ENCODE measurements at places on chromosomes 6 and 20.

DNA sequence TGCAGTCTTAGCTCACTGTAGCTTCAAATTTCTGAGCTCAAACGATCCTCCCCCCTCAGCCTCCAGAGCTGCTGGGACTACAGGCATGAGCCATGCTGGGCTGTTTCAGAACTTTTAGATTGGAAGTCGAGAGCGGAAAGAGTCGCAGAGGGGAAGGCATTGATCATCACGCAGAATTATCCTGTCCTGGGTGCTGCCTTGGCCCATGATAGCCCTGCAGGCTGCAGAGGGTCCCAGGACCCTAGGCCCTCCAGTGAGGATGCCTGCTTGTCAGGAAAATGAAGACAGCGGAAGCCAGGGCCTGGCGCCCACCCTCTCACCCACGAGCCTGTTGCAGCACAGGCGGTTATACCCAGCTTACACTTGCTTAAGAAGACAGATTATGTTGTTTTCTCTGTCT, 9.1 kb downstream of the TMEM181 start:
- no peak for DNase-seq

- DNase-seq = no peak
These were observed 447.7 kb upstream of the CDH4 start for GRCh38 chr20:60804240-60804917.

GRCh38 chr6:41504466-41505121, 41.6 kb upstream of the FOXP4 start:
- no peak for DNase-seq

GRCh38 chr20:9912290-9912689, 73.4 kb upstream of the PAK5 start:
- DNase-seq = no peak

DNA sequence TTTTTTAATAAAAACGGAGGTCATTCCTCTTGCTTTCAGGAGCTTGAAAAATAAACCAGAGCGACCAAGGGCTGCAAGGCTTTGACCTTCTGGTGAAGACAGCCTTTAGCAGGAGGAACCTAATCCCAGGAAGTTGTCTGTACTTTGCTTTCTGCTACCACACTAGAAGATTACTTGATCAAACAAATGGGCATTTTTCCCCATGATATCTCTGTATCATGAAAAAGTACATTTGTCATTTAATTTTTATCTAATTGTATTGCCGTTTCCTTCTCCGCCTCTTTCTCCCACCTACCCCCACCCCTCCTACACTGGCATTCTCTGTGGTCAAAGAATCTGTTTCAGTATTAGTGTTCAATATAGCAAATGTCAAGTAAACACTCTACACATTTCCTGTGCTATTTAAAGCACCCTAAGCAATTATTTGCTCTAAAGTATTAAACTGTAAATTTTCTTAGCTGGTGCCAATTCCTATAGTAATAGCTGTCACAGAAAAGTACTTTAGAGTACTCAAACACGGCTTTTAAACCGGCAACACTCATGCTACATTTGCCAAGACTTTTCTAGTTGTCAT, 29.7 kb downstream of the ATXN1 start:
- DNase-seq = no peak

- no peak for DNase-seq
These were observed 12.4 kb downstream of the GRM1 start for GRCh38 chr6:146041282-146041681.

DNA sequence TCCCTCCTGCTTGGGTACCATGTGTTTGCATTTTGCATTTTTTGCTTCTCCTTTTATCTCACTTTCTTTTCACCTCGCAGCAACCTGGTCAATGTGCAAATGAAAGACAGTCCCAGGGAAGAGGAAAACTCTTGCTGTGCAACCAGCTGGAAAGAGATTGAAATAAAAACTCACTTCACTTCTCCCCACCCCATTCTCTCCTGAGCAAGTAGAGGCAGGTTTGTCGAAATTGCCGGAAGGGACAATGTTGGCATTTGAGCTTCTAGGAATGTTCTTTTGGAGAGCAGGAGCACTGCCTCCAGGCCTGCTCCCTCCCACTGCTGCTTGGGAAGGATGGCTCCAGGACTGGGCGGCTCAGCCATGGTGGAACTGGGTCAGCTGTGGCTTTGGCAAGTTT, 30.6 kb downstream of the KCNG1 start:
- peak; percentile 71 for DNase-seq

- no peak for DNase-seq
These were observed 54.5 kb upstream of the TULP4 start for GRCh38 chr6:158257781-158258180.

- DNase-seq = no peak
These were observed 29.2 kb downstream of the SYNDIG1 start for GRCh38 chr20:24498641-24499040.
